ENCODE measurements at places on chromosomes 3 and 15. TPM values are rescaled to one million over a fixed set of nuclear protein-coding genes. Genes with fewer than 3 reads are reported as not detected.

PPCDC gene
- total RNA-seq = 50.2 TPM

CLDN16 gene
- not detected for total RNA-seq

ISLR gene
- total RNA-seq = not detected

SUCNR1 gene
- not detected for total RNA-seq

CIDEC gene
- total RNA-seq = not detected

GNAT1 gene
- not detected for total RNA-seq

ITPR1 gene
- 64.3 TPM for total RNA-seq

CHAC1 gene
- 22.0 TPM for total RNA-seq

CPA3 gene
- not detected for total RNA-seq

PLS1 gene
- total RNA-seq = 3.6 TPM

FSD2 gene
- total RNA-seq = not detected

PLSCR2 gene
- total RNA-seq = not detected

U2SURP gene
- total RNA-seq = 106 TPM

IQCB1 gene
- 39.1 TPM for total RNA-seq

GOLGA8S gene
- total RNA-seq = 0.33 TPM

TRIM59 gene
- total RNA-seq = 56.6 TPM

FRMD4B gene
- total RNA-seq = 69.5 TPM

TERC gene
- total RNA-seq = 4.0 TPM

CPLX3 gene
- total RNA-seq = not detected

PLCL2 gene
- 38.9 TPM for total RNA-seq

HDC gene
- total RNA-seq = 0.08 TPM

GOLGA6D gene
- total RNA-seq = not detected

BCL2A1 gene
- total RNA-seq = 14.1 TPM

NPAP1 gene
- total RNA-seq = not detected

REC114 gene
- total RNA-seq = not detected

ASB14 gene
- total RNA-seq = not detected

MOBP gene
- not detected for total RNA-seq

CGNL1 gene
- total RNA-seq = not detected

GHRL gene
- 0.95 TPM for total RNA-seq

CCDC51 gene
- total RNA-seq = 14.9 TPM

FBLN2 gene
- total RNA-seq = not detected

CNBP gene
- total RNA-seq = 321 TPM

FAM107A gene
- not detected for total RNA-seq
